Smooth muscle cell of the coronary artery (primary cell): ENCODE measurements at places on chromosomes 12 and 14. TPM values are rescaled to one million over a fixed set of nuclear protein-coding genes. Genes with fewer than 3 reads are reported as not detected.

LUM gene
- 89.5 and 115 TPM in 2 replicates for total RNA-seq

DENR gene
- total RNA-seq, result 15.2 and 29.3 TPM in 2 replicates

SMCO2 gene
- 0.08 TPM in 1 of 2 replicates, not detected in the other for total RNA-seq

LGR5 gene
- 2.3 TPM in 1 of 2 replicates, not detected in the other for total RNA-seq

KRT74 gene
- total RNA-seq, result not detected in 2 replicates

MYF6 gene
- total RNA-seq, result not detected in 2 replicates

FOXJ2 gene
- total RNA-seq, result 1.5 and 3.3 TPM in 2 replicates

PRKD1 gene
- 7.7 and 13.7 TPM in 2 replicates for total RNA-seq

RAPGEF3 gene
- total RNA-seq, result 3.3 and 4.1 TPM in 2 replicates

CELA1 gene
- total RNA-seq, result not detected in 2 replicates

METAP2 gene
- total RNA-seq, result 63.1 and 74.9 TPM in 2 replicates

PPTC7 gene
- total RNA-seq, result 4.4 TPM in 2 replicates

TAS2R43 gene
- total RNA-seq, result 0.70 TPM in 1 of 2 replicates, not detected in the other

DPF3 gene
- total RNA-seq, result 2.0 and 8.9 TPM in 2 replicates

OR11G2 gene
- total RNA-seq, result not detected in 2 replicates

TMEM106C gene
- total RNA-seq, result 38.6 and 110 TPM in 2 replicates

C1QL4 gene
- total RNA-seq, result 0.45 TPM in 1 of 2 replicates, not detected in the other

PRIM1 gene
- 3.8 and 5.7 TPM in 2 replicates for total RNA-seq

ACSM4 gene
- not detected in 2 replicates for total RNA-seq

CCDC60 gene
- not detected in 2 replicates for total RNA-seq

FOXN4 gene
- not detected in 2 replicates for total RNA-seq

SLC38A4 gene
- total RNA-seq, result 0.35 and 0.60 TPM in 2 replicates

DLST gene
- total RNA-seq, result 31.5 and 36.6 TPM in 2 replicates

MAP3K9 gene
- under 0.01 and 0.08 TPM in 2 replicates for total RNA-seq

SELPLG gene
- 0.68 and 1.5 TPM in 2 replicates for total RNA-seq

RD3L gene
- total RNA-seq, result not detected in 2 replicates

IRAK3 gene
- 2.4 and 8.7 TPM in 2 replicates for total RNA-seq

PPP1R12A gene
- total RNA-seq, result 100 and 103 TPM in 2 replicates

CRACR2A gene
- 3.2 and 3.7 TPM in 2 replicates for total RNA-seq

PLEKHH1 gene
- total RNA-seq, result 0.12 and 0.15 TPM in 2 replicates

NELL2 gene
- total RNA-seq, result not detected in 2 replicates

HSP90B1 gene
- total RNA-seq, result 665 and 748 TPM in 2 replicates

SOAT2 gene
- total RNA-seq, result not detected in 2 replicates

SMOC1 gene
- total RNA-seq, result 1.6 TPM in 1 of 2 replicates, not detected in the other

PTPRR gene
- 0.83 and 0.94 TPM in 2 replicates for total RNA-seq

TAS2R10 gene
- 0.23 and 0.53 TPM in 2 replicates for total RNA-seq

BATF gene
- total RNA-seq, result 0.12 TPM in 1 of 2 replicates, not detected in the other

SERPINA3 gene
- 5.3 and 15.9 TPM in 2 replicates for total RNA-seq

GTF2A1 gene
- total RNA-seq, result 25.4 and 43.3 TPM in 2 replicates

TSPAN11 gene
- 0.08 and 1.1 TPM in 2 replicates for total RNA-seq

RNASE1 gene
- total RNA-seq, result 0.75 and 0.82 TPM in 2 replicates

AGAP2 gene
- 0.23 and 0.30 TPM in 2 replicates for total RNA-seq

ASPG gene
- not detected in 2 replicates for total RNA-seq

TAS2R42 gene
- not detected in 2 replicates for total RNA-seq

SIX6 gene
- not detected in 2 replicates for total RNA-seq

LRFN5 gene
- total RNA-seq, result 0.30 and 0.70 TPM in 2 replicates

DHRS2 gene
- 0.08 and 0.12 TPM in 2 replicates for total RNA-seq

EAPP gene
- total RNA-seq, result 44.1 and 46.9 TPM in 2 replicates

CPSF6 gene
- 16.3 and 43.6 TPM in 2 replicates for total RNA-seq

OR6C68 gene
- not detected in 2 replicates for total RNA-seq

WASHC3 gene
- 65.9 and 78.2 TPM in 2 replicates for total RNA-seq

PIP4K2C gene
- total RNA-seq, result 5.9 and 13.3 TPM in 2 replicates

AP4S1 gene
- total RNA-seq, result 1.2 and 2.3 TPM in 2 replicates

SPRYD4 gene
- total RNA-seq, result 1.1 and 1.2 TPM in 2 replicates

PRPH gene
- total RNA-seq, result 0.35 and 1.5 TPM in 2 replicates

SCNN1A gene
- total RNA-seq, result 0.12 and 0.15 TPM in 2 replicates

TSHR gene
- total RNA-seq, result not detected in 2 replicates

SYNDIG1L gene
- not detected in 2 replicates for total RNA-seq
